ENCODE measurements at places on chromosomes 3 and 15.

DNA sequence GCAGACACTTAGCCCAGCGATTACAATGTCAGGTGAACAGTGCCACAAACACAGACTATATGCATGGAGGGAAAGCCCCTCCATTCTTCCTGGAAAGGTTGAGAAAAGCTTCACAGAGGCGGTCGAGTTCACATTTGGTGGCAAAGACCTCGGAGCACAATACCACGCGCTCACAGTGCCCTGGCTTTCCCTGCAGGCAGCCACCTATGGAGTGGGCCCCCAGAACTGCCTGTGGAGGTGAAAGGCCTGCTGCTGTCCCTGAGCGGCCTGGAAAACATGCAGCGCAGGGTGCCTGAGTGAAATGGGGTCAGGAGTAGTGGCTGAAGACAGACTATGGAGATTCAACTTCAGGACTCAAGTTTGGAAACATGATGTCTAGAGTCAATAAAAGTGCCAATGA, 26.9 kb downstream of the PDIA5 start:
- no peak for DNase-seq

DNA sequence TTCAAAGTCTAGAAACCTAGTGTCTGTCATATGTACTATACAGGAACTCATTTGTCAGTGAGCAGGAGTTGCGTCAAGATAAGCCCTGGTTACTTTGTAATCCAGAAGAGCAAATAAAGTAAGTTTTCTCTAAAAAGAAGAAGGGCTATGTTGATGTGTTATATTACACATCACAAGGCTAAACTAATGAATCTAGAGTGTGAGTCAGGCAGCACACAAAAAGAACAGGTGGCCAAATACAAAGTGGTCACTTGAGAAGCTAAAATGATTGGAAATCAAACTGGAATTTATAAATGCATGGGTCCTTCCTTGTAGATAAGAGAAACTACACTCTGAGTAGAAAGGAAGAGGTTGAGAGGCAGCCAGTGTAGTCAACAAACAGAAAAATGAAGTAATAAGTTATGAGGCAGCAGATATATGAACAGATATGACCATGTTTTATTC, 771.6 kb downstream of the DIPK2A start:
- DNase-seq, result no peak

DNA sequence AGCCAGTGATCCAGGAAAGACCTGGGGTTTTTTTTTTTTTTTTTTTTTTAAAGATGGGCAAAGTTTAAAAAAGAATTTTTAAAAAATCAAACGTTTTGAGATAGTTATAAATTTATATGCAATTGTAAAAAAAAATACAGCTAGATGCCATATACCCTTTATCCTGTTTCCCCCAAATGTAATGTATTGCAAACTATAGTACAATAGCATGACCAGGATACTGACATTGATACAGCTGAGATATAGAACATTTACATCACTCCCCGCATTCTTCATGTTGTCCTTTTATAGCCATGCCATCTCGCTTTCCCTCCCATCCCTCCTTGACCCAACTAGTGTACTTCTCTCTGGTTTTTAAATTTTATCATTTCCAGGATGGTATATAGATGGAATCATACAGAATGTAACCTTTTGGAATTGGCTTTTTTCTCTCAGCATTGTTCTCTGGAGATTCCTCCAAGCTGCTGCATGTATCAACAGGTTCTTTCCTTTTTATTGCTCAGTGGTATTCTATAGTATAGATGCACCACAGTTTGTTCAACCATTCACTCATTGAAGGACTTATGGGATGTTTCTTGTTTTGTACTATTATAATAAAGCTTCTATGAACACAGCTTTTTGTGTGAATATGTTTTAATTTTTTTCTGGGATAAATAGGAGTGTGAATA, 104.9 kb downstream of the CGNL1 start:
- DNase-seq, result no peak

- no peak for DNase-seq
These were observed 109.9 kb downstream of the IQSEC1 start for GRCh38 chr3:12963231-12963896.

- no peak for DNase-seq
These were observed 17.1 kb downstream of the SNX1 start for GRCh38 chr15:64112904-64113303.

DNA sequence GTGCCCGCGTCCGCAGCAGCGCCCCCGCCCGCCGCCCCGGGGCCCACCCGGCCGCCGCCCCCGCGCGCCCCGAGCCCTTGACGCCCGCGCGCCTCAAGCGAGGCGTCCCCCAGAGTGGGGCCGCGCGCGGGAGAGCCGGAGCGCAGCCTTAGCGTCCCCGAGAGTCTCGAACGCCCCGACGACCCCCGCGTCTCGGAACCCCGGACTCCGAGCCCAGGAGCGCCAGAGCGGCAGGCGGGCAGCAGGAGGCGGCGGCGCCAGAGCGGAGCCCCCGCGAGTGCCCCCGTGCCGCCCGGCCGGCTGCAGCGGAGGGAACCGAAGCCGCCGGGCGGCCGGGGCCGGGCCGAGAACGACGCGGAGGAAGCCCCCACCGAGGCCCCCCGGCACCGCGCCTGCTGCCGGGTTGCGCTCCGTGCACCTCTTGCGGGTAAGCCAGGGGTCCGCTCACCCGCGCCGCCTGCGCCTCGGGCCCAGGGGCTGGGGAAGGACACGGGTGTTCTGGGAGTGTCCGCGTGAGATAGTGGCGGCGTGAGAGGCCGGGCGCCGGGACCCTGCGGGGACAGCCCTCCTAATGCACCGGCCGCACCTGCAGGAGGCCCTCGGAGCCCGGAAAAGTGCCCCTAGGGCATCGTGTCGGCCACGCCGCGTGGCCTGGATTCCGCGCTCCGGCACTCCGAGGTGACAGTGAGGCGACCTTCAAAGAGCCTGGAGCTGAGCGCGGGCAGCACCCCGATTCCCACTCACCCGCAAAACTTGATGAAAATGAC, 52.0 kb upstream of the ULK4 start:
- peak; percentile 44 for DNase-seq

GRCh38 chr3:4746241-4746958, 232.8 kb upstream of the BHLHE40 start:
- DNase-seq, result no peak

DNA sequence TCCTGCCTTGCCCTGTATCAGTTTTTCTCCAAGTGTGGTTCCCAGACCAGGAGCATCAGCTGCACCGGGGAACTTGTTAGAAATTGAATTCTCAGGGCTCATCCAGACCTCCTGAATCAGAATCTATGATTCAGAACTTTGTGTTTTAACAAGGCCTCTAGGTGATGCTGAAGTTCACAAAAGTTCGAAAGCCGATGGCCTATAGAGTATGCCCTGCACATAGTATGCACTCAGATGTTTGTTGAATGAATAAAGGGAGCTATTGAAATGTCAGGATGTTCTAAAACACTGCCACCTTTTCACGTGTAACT, 664 bp upstream of the LARP6 start:
- DNase-seq, result no peak

GRCh38 chr3:114994554-114995341, 152.3 kb downstream of the ZBTB20 start:
- DNase-seq, result no peak

- no peak for DNase-seq
These were observed 63.8 kb upstream of the CTSH start for GRCh38 chr15:79008659-79009058.

GRCh38 chr3:27253831-27254230, 115.4 kb downstream of the NEK10 start:
- peak; percentile 3 for DNase-seq

- no peak for DNase-seq
These were observed 173.6 kb downstream of the PPM1L start for GRCh38 chr3:160929595-160929994.

- no peak for DNase-seq
These were observed 20.2 kb upstream of the AHSG start for GRCh38 chr3:186592682-186593081.

DNA sequence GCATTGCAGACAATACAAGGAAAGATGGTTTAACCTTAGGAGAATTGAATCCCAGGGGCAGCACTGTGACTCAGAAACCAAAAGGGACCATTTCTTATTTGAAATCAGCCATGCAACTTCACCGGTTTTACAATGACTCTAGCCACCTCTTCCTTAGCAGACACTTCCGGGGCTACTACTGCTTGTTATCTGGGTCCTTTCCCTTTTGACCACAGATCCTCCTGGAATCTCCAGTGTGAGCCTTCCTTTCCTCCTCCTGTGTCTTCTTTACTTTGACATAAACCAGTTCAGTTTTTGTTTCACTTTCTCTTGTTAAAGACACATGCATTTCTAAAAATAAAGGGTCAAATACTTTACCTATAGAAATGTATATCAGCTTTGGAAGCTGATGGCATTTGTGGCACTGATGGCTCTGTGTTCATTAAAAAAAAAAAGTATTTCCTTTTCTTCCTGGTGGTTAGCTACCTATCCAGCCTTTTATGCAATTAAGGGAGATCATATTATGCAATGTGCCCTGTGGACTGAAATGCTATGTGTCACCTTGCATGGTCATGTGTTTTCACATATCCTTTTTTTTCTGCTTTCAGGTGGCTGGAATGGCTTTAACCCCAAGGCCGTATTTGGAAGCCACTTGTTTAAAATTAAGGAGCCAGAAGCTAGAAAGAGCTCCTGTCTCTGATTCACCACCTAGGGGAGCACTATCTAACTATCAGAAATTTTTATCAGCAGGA, 296.2 kb downstream of the CHL1 start:
- DNase-seq, result no peak

All from activated naive CD8-positive, alpha-beta T cell treated with anti-CD3 and anti-CD28 coated beads, Interleukin-2, amount 50 U/mL, for 24 hours (primary cell).